ENCODE measurements at places on chromosomes 1 and 21.
A peak's percentile ranks its signal among the peaks of the same experiment; 100 is the strongest.

GRCh38 chr1:239879321-239880170 is 212.1 kb upstream of the FMN2 start:
- DNase-seq, result no peak

DNA sequence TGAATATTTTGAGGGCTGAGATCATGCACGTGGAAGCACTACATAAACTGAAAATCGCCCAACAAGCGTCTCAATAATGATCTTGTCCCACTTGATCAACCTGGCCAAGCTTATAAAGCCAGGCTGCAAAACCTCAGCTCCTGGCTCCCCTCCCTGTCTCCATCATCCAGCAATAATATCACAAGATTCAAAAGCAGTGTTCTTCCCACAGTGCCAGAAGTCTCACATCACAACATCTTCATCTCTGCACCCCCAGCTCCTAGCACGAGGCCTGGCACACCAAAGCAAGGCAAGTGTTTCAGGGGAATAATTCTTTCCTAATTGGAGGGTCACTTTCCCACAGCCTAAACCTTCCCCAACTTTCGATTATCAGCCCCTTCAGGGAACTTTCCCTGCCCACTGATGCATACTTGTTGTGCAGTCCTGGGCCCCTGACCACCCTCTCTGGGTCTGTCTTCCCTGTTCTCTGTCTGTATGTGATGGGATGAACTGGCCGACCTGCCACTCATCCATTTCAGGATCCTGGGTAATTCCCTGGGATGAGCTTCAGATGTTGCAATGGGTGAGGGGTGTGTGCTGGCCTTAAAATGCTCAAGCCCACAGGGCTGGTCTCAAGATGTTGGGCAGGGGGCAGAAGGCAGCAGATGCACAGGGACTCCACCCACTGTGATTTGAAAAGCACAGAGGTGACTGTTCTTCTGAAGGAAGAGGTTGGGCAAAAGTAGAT is 129.0 kb downstream of the DMRTB1 start:
- no peak for DNase-seq

DNA sequence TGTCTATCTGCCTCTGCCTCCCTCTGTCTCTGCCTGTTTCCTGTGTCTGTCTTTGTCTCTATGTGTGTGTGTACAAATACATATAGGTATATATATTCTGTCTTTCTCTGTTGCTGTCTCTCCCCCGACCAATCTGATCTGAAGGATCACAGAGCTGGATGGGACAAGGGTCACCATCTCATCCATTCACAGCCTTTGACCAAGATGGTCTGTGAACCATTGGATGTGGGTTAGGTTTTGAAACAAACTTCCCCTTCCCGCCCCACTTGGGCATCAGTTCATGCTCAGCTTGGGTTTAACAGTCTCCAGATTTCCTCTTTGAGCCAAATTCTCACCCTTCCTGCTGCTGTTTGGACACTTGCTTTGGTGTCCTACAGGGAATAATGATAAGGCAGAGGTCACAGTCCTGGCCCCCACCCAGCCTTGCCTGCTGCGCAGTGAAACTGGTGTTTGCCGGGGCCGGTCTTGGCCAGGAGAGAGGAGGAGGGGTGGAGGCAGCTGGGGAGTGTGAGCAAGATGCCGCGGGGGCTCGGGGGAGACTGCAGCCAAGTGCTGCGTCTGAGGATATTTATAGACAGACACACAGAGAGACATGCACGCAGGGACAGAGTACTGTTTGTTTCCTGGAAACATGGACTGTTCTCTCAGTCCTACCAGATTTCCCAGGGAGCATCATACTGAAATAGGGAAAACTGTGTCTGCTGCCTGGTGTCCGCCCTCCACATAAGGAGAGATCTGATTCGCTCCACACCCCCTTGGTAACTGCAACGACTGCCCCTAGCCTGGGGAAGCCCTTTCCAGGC is 27.0 kb upstream of the BTG2 start:
- peak; percentile 60 for DNase-seq

- peak; percentile 45 for DNase-seq
Measured at GRCh38 chr1:92291372-92291999, 7.3 kb downstream of the GLMN start.

GRCh38 chr21:37237764-37238163 is 29.4 kb downstream of the VPS26C start:
- DNase-seq, result peak; percentile 20

GRCh38 chr21:44934276-44934675 is 5.6 kb upstream of the SLX9 start:
- DNase-seq, result no peak

DNA sequence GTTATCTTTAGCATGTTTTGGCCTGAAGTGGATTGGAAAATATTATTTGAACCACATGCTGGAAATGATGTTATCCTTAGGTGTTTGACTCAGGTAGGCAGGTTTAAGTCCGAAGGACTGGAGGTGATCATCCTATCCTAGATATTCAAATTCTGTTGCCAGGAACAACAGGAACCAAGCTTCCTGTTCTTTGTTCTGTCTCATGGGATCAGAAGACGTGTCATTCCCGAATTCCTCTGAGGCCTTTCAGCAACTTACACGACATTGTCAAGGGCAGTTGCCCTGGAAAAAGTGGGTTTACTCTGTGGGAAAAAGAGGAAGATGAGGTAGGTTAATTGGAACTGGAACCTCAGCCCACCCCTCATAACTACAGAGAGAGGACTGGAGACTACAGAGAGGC is 36.6 kb downstream of the SLAMF6 start:
- no peak for DNase-seq

Measured in naive thymus-derived CD4-positive, alpha-beta T cell (primary cell).